Activated T-helper 17 cell treated with anti-CD3 and anti-CD28 coated beads, Interleukin-2, amount 50 U/mL, for 72 hours (primary cell): ENCODE measurements at places on chromosomes 16 and 17. TPM values are rescaled to one million over a fixed set of nuclear protein-coding genes. Genes with fewer than 3 reads are reported as not detected.

GRCh38 chr16:56869513-56870275, 4.7 kb downstream of the SLC12A3 start:
- ATAC-seq: peak; percentile 68

PIK3R6 gene
- total RNA-seq: 7.6 TPM

DNA sequence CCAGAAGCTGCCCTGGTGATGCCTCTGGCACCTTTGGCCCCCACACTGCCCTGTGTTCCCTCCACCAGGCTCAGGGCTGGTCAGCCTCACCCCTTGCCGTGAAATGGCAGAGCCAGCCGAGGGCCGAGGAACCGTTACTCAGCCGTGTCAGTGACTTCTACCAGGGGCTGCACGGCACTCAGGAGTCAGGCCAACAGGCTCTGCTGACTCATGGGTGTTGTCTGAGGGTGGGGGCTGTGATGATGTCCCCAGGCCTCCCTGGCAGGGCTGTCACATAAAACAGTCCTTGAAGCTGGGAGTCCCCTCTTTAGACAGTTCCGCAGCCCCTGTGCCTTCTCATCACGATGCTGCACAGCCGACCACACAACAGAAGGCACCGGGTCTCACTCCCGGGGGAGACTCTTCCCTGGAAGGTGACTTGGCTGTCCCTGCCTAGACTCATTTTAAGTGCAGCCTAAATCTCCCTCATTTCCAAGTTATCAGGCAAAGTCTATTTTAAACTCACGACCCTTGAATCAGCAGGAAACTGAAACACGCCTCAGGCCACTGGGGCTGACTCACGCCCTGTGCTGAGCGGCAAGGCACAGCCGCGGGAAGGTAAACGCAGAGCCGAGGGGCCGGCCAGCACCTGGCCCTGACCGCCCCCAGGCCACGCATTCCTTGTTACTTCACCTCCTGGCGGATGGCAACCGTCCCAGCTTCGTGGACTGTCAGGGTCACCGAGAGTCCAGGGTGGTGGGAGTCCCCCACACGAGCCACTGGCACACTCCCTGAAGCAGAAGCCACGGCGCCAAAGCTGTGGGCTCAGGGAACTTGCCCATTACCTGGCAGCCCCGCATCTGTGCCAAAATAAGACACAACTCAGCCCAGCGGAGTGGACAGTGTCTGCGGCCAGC, 102.6 kb downstream of the ZNF778 start:
- peak; percentile 62 for ATAC-seq

DNA sequence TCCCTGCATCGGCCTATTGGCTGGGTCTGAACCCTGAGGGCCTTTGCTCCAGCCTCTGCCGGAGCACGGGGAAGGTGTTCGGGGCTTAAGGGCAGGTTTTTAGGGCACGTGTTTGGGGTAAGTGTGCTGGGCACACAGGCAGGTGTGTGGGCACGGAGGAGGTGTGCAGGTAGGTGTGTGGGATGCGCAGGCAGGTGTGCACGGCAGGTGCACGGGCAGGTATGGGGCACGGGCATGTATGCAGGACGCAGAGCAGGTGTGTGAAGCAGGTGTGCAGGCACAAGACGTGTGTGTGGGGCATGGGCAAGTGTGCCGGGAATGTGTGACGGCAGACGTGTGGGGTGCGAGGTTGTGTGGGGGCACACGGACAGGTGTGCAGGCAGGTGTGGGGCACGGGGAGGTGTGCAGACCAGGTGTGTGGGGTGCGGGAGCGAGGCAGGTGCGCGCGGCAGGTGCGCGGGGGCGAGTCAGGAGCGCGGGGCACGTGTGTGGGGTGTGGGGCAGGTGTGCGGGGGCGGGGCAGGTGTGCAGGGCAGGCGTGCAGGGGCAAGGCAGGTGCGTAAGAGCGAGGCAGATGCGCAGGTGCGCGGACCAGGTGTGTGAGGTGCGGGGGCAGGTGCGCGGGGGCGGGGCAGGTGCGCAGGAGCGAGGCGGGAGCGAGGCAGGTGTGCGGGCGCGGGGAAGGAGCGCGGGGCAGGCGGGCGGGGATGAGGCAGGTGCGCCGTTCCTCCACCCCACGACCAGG, 28.6 kb upstream of the METRNL start:
- ATAC-seq: no peak

OR1G1 gene
- not detected for total RNA-seq

TP53TG3B gene
- total RNA-seq: not detected

- ATAC-seq: peak; percentile 44
Observed at GRCh38 chr16:74107795-74108610, 188.6 kb upstream of the PSMD7 start.

GRCh38 chr17:37430051-37430627, 23.5 kb downstream of the TADA2A start:
- ATAC-seq: peak; percentile 92

DPEP2 gene
- total RNA-seq: 2.8 TPM

DNA sequence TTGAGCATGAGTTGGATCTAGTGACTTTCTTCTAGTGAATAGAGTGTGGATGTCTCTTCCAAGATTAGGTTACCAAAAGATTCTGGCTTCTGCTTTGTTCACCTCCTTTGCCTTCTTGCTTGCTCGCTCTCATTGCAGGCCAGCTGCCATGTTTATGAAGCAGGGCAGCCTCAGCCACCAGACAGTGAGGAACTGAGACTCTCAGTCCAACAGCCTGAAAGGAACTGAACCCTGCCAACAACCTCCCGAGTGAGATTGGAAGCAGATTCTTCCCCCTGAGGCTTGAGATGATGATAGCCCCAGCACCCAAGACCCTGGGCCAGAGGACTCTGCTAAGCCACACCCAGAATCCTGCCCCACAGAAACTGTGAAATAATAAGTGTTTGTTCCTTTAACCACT, 48.4 kb downstream of the NOG start:
- ATAC-seq: no peak

CDC27 gene
- total RNA-seq: 146 TPM

AMFR gene
- 39.7 TPM for total RNA-seq

- no peak for ATAC-seq
Observed at GRCh38 chr17:61806936-61807335, 56.4 kb downstream of the BRIP1 start.

DNA sequence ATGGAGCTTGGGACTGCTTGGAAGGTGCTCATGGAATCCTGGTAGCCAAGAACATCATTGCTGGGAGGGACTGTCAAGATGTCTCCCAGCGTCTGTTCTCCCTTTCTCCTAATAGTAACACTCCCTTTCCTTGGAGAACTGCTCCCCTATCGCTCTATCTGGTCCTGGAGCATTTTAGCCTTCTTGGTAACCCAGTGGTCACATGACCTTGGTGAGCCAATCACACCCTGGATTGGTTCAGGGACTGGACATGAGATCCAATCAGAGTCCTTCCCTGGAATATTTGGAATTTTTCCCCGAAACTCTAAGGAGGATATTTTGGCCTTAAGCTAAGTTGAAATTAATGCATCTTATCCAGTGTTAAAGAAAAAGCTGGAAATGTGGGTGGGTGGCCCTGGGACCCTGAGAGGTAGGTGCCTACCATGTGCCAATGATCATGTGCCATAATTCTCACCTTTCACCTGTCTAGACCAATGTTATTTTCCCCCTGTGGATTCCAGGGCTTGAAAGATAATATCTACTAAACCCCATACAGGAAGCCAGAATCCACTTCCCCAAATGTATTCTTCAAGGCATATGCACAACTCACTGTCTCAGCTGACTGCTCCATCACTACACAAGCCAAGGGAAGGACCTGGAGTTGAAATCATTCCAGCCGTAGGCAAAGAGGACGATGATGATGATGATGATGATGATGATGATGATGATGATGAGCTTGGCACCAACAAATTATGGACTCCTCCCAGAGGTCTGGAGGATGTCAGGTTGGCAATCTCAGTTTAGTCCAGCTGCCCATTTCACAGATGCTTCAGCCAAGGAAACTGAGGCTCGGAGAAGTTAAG, 193.2 kb downstream of the RAB11FIP4 start:
- no peak for ATAC-seq

DNA sequence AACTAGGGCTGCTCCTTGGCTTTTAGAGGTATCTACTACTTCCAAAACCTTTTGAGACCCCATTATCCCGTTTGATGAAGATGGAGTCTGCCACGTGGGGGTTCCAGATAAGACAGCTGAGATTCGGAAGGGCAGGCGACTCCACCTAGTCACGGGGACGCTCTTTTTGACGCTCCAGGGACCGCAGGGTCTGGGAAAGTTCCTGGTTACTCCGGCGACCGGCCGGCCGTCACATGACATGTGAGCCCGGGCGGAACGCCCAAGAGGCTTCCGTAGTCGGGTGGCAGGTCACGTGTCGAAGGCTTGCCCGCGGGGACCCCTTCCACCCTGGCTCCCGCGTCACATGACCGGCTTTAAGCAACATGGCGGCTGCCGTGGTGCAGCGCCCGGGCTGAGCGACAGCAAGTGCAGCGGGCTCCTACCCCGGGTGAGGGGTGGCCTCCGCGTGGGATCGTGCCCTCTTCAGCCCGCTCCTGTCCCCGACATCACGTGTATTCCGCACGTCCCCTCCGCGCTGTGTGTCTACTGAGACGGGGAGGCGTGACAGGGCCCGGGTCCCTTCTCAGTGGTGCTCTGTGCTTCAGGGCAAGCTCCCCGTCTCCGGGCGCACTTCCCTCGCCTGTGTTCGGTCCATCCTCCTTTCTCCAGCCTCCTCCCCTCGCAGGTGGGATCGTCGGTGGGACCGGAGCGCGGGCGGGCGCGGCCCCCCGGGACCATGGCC, at the start of gene SPNS1:
Gene SPNS1 (plus strand): TSS at position 342 of the 721 bp plus-strand sequence. CDS start 374 bp downstream, at position 716.
- ATAC-seq: peak; percentile 97

DNA sequence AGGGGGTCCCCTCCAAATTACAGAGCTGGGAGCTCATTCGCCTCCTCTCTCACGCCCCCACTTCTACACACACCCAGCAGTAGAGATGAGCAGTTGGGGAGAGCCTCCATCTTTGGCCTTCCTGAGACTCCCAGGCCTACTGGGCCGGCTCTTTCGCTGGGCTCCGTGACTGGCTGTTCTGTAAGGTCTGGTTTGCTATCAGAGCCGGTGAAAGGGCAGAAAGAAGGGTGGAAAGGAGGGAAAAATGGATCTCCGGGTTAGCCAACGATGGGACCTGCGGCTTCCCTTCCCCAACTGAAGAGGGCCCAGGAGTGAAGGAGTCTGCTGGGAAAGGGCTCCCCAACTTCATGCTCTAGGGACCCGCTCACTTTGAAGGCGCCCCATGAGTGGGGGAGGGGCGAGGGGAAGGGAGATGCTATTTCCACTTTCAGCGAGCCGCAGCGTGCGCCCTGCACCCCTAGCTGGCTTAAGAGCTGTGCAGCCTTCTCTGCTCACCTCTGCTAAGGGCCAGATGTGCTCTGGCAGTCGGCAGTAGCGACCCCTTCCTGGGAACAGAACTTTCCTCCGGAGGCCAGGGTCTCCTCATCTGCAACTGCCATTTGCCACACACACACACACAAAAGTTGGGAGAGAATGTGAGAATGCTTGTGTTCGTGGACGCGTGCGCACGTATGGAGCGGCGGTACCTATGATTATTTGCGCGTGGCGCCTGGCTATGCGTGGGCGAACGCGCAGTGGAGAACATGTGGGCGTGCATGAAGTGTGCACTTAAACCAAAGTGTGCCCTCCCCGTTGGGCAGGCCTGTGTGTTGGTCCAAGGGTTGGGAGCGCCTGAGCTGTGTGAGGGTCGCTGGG, 2.9 kb upstream of the FOXF1 start:
- no peak for ATAC-seq

DNA sequence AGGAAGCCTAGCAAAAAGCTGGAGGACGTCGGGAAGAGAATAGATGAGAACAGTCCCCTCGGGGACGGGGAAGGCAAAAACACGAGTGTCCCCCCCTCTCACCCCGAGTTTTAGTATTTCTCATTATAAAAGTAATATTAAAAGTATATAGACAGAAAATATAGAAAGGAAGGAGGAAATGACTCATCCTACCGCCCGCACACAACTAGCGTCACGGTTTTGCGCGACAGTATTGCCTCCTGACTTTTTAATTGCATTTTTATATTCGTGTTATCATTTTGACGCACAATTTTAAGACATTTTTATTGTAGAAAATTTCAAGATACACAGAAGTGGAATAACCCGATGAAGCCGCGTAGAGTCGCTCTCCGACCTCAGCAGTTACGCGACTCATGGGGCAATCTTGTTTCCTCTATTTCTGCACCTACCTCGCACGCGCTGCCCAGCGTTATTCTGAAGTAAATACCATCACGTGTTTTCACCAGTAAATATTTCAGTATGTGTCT, 652 bp upstream of the SLC25A19 start:
- ATAC-seq: peak; percentile 34

GRCh38 chr16:64648282-64648681, 473.6 kb downstream of the CDH11 start:
- ATAC-seq: no peak

- no peak for ATAC-seq
Observed at GRCh38 chr16:48136547-48137360, 19.0 kb downstream of the ABCC12 start.

GRCh38 chr17:17723354-17724261, 42.4 kb downstream of the RAI1 start:
- peak; percentile 42 for ATAC-seq

HSD3B7 gene
- 8.8 TPM for total RNA-seq

SLC16A13 gene
- total RNA-seq: 10.7 TPM

- peak; percentile 71 for ATAC-seq
Observed at GRCh38 chr16:50747207-50747956, 5.5 kb downstream of the CYLD start.

- no peak for ATAC-seq
Observed at GRCh38 chr17:20310481-20310880, 156.9 kb downstream of the LGALS9B start.

DNA sequence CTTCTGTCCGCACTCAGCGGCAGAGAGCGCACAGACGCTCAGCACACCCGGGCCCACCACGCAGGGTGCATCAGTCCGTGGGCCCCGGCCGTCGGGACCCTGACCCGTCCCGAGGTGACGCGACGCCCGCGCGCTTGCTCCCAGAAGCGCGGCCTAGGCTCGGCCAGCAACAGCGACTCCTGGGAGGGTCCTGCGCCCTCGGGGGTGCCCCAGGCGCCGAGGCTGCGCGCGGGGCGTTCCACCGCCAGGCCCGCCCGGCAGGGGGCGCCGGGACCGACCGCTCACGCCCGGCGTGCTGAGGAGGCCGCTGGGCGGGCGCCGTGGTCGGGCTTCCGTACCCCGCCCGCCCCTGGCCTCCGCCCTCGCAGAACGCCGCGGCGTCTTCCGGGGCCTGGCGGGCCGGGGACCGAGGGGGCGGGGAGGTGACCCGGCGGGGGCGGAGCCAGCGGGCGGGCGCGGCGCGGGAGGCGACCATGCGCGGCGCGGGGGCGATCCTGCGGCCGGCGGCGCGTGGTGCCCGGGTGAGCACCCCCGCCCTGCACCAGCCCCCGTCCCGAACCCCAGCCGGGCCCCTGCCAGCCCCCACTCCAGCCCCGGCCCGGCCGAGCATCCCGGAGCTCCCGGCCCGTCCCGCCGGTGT, at the start of gene CISD3:
Gene CISD3 (plus strand): TSS at position 456 of the 640 bp plus-strand sequence. CDS start 18 bp downstream, at position 474.
- ATAC-seq: peak; percentile 71

DNA sequence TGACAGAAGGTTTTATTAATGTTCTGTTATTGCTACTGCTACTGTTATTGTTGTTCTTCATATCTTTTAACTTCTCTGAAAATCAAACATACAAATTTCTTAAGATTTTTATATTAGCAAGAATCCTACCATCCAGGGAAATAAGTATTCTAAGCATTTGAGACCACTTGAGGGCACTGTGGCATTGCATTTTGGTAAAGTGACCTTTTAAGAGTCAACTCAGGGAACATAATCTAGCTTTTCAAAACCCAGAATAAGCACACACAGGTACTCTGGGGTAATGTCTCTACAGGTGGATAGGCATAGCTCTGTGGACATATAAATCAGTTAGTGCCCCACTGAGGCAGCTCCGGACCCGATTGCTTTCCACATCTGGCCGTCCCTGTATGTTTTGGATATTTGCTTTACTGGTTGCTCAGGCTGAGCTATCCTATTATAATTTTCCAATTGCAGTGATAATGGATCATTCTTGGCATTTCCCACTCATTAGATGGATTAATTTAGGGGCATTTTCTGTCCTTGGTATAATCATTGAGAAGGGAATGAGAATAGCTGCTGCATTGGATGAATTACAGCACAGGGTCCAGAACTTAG, 1425.1 kb upstream of the CDH8 start:
- ATAC-seq: no peak
